MM.1S (cell line): ENCODE measurements at places on chromosomes 5 and 9.

DNA sequence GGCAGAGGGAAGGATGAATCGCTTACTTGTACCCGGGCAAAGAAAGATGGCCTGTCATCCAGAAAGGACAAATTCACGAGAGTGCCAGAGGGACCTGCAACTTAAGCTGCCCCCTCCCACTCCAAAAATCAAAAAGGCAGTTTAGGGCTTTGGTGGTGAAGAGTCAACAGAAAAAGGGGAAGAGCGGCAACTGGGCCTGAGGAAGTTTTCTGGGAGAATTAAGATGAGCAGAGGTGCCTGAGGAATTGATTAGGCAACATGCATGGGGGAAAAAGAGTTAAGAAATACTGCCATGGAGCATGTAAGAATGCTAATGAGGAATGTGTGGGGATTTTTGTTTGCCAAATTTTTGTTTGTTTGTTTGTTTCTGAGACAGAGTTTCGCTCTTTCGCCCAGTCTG, 1.8 kb upstream of the ACTL7B start:
- DNase-seq: no peak

GRCh38 chr5:139186752-139187326, 11.3 kb downstream of the SIL1 start:
- no peak for DNase-seq

GRCh38 chr5:59587489-59588337, 305.8 kb downstream of the PDE4D start:
- DNase-seq: no peak

GRCh38 chr9:37640246-37640645, 10.5 kb upstream of the FRMPD1 start:
- DNase-seq: no peak

- no peak for DNase-seq
These were observed 77.2 kb downstream of the ZNF608 start for GRCh38 chr5:124669300-124669648.

- no peak for DNase-seq
These were observed 1339.7 kb upstream of the CDH6 start for GRCh38 chr5:29853711-29854220.
